ENCODE measurements at places on chromosomes 12 and 14.

DNA sequence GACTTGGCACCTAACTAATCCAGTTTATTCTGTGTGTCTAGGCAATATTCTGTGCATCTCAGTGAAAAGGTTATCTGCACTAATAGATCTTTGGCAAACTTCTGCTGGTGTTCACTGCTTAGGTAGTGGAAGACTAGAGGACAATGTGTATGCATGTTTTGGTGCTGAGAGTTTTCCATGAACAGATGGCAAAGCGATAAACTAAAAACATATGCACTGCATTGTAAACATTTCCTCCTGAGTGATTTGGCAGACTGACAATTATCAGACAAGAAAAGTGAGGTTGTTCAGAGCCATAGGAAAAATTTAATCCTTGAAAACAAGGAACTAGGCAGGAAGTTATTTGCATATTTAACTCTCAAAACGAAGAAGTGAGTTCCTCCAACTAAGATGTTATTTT is 400.4 kb downstream of the ATP23 start:
- DNase-seq = no peak

- no peak for DNase-seq
These were observed 16.9 kb upstream of the FAM222A start for GRCh38 chr12:109696485-109697269.

- peak; percentile 72 for DNase-seq
These were observed 55.7 kb downstream of the TRPV4 start for GRCh38 chr12:109777544-109777943.

GRCh38 chr12:43285159-43285598 is 266.8 kb downstream of the ADAMTS20 start:
- DNase-seq = no peak
